ENCODE measurements at places on chromosomes 13 and 19. TPM values are rescaled to one million over a fixed set of nuclear protein-coding genes. Genes with fewer than 3 reads are reported as not detected.
A peak's percentile ranks its signal among the peaks of the same experiment; 100 is the strongest.

GRCh38 chr13:83980331-83980730, 98.1 kb upstream of the SLITRK1 start:
- no peaks in the 10 kb centered on the region for H3K36me3 ChIP-seq
- no peak overlapping the region for H3K4me3 ChIP-seq
- no peak for DNase-seq

- no peaks in the 10 kb centered on the region for H3K27me3 ChIP-seq
- H3K36me3 ChIP-seq: peaks cover 18% of the 10 kb centered on the region
- H3K27ac ChIP-seq: no peak overlapping the region
- DNase-seq: no peak
- H3K4me1 ChIP-seq: peaks cover 2% of the 10 kb centered on the region
- H3K4me3 ChIP-seq: no peak overlapping the region
Observed at GRCh38 chr13:99522298-99522697, 21.0 kb downstream of the TM9SF2 start.

DNA sequence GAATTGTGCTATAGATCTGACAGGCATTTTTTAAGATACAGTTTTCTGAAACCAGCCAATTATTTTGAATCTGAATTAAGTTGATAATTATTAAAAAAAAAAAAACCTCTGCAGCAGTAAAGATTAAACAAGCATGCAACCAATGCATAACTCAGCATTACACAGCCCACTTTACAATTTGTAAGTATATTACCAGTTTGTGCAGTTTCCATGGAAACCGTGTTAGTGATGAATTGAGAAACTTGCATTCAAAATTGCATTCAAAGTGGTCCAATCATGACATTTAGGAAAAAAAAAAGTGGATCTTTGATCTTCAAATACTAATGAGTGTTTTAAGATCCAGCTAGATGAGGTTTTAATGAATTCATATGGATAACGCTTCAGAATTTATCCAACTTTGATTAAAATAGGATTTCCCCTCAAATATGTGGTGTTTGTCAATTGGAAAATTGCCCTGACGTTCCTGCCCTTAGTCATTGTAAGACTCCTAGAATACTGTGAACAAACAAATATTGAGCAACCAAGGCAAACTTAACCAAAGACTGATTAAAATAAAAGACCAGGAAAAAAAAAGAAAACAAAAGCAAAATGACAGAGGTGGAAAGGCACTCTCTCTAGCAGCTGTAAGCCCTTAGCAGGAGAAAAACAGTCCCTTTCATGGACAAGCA, 314.8 kb upstream of the MAB21L1 start:
- no peak for DNase-seq
- peaks cover 2% of the 10 kb centered on the region for H3K27me3 ChIP-seq
- H3K4me1 ChIP-seq: peaks cover 31% of the 10 kb centered on the region
- H3K27ac ChIP-seq: no peak overlapping the region
- no peaks in the 10 kb centered on the region for H3K36me3 ChIP-seq

GRCh38 chr13:105991622-105992277, 543.7 kb downstream of the EFNB2 start:
- no peak overlapping the region for H3K27ac ChIP-seq
- H3K27me3 ChIP-seq: peaks cover 2% of the 10 kb centered on the region
- no peaks in the 10 kb centered on the region for H3K36me3 ChIP-seq
- no peak for DNase-seq
- no peak overlapping the region for H3K4me3 ChIP-seq

GRCh38 chr19:14477418-14478112, 2.4 kb upstream of the PTGER1 start:
- no peak overlapping the region for H3K27ac ChIP-seq
- no peak overlapping the region for H3K4me3 ChIP-seq
- H3K36me3 ChIP-seq: no peaks in the 10 kb centered on the region
- peaks cover 11% of the 10 kb centered on the region for H3K4me1 ChIP-seq

- H3K27ac ChIP-seq: no peak overlapping the region
- H3K4me1 ChIP-seq: no peaks in the 10 kb centered on the region
- no peak overlapping the region for H3K4me3 ChIP-seq
- DNase-seq: no peak
- no peaks in the 10 kb centered on the region for H3K36me3 ChIP-seq
- H3K27me3 ChIP-seq: peaks cover 2% of the 10 kb centered on the region
Observed at GRCh38 chr13:71408416-71408815, 458.6 kb downstream of the DACH1 start.

GRCh38 chr13:74246487-74246886, 112.3 kb upstream of the KLF12 start:
- peaks cover 10% of the 10 kb centered on the region for H3K36me3 ChIP-seq
- H3K27me3 ChIP-seq: no peaks in the 10 kb centered on the region
- peak overlapping the region; percentile 2 for H3K27ac ChIP-seq
- H3K4me1 ChIP-seq: peaks cover 3% of the 10 kb centered on the region
- no peak overlapping the region for H3K4me3 ChIP-seq

DNA sequence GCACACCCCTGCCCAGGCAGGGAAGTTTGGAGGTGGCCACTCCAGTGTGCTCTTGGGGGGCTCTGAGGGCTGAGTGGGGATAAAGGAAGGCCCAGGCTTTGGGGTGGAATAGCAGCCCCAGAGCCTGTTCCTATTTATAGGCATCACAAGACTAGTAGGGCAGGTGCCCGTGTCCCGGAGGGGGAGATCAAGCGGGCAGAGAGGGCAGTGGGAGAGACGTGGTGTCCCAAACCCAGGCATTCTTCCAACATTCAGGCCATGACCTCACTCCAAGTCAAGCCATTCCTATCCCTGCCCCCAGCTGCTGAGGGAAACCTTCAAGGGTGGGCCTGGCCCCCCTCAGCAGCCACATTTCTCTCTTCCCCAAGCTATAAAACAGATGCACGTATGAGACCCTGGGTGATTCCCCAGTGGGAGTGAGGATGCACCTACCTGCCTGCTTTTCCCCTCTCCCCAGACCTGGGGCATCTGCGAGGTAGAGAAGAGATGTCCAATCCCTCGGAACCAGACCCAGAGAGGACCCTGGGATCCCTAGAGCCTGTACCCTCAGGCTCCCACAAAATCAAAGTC, 3.9 kb downstream of the WIZ start:
- H3K27me3 ChIP-seq: peaks cover 6% of the 10 kb centered on the region
- no peak overlapping the region for H3K4me3 ChIP-seq
- no peak overlapping the region for H3K27ac ChIP-seq
- DNase-seq: no peak

- no peak for DNase-seq
- H3K36me3 ChIP-seq: no peaks in the 10 kb centered on the region
- H3K27me3 ChIP-seq: no peaks in the 10 kb centered on the region
- H3K27ac ChIP-seq: no peak overlapping the region
Observed at GRCh38 chr13:21550918-21551317, 53.1 kb downstream of the MICU2 start.

DNA sequence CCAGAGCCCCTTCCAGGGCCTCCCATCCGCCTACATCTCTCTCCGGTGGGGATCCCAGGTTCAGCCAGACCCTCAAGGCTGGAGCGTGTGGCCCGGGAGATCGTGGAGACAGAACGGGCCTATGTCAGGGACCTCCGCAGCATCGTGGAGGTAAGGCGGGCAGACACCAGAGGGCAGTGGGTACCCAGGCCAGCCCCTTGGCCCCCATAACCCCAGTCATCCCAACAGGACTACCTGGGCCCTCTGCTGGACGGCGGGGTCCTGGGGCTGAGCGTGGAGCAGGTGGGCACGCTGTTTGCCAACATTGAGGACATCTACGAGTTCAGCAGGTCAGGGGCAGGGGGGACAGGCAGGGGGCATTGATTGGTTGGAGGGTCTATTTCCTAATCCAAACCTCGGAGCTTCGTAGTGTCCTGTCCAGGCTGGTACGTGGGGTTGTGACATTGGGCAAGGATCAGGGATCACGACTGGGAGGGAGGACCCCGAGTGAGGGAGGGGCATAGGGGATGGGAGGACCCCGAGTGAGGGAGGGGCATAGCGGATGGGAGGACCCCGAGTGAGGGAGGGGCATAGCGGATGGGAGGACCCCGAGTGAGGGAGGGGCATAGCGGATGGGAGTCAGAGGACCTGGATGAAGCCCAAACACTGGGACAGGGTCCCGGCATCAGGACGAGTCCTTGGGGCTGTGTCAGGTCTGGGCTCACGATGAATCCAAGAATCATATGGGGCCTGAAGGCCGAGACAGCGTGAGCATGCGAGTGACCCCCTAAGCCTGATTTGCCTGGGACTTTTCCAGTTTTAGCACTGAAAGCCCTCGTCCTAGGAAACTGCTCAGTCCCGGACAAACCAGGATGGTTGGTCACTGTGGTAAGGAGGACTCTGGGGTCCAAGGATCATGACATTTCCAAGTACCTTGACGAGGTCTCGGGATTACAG, 2.9 kb downstream of the PLEKHG2 start:
- peak overlapping the region; percentile 95 for H3K4me3 ChIP-seq
- DNase-seq: no peak
- peak overlapping the region; percentile 48 for H3K27ac ChIP-seq
- H3K36me3 ChIP-seq: no peaks in the 10 kb centered on the region
- H3K27me3 ChIP-seq: peaks cover 21% of the 10 kb centered on the region
- H3K4me1 ChIP-seq: peaks cover 20% of the 10 kb centered on the region

DNA sequence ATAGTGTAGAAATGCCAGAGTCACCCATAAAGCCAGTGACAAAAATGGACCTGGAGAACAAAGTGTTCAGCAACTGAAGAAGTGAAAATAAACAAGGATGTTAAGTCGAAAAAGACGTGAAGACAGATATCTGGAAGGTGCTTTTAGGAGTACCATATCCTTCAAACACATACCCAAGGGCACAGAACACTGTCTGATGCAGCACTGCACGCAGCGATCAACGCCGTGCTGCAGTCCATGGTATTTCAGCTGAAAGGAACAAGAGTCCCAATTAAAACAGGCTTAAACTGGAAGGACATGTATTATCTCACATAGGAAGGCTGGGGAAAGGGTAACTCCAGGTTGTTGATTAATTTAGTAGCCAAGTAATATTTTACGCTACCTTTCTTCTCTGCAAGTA, 108.2 kb downstream of the SGCG start:
- no peak overlapping the region for H3K4me3 ChIP-seq
- H3K4me1 ChIP-seq: no peaks in the 10 kb centered on the region
- no peaks in the 10 kb centered on the region for H3K36me3 ChIP-seq
- no peak for DNase-seq
- no peak overlapping the region for H3K27ac ChIP-seq

DNA sequence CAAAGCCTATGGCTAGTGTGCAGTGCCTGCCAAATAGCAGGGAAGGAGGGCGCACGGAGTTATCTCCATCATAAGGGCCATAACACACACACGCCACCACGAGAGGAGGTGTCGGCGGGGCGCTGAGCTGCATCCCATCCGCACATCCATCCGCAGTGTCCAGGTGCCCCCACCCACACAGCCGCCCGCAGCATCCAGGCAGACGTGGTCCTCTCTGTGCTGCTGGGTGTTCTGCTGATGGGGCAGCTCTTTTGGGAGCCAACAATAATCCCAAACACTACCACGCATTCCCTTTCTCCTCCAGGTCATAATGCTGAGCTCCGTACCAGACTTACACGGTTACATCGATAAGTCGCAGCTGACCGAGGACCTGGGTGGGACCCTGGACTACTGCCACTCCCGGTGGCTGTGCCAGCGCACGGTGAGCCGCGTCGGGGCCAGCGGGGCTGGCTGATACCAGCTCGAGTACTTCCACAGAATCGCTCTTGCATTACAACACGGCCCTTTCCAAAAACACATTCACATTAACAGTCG, 41.5 kb upstream of the F7 start:
- H3K27ac ChIP-seq: no peak overlapping the region
- H3K4me1 ChIP-seq: peaks cover 10% of the 10 kb centered on the region
- H3K27me3 ChIP-seq: peaks cover 2% of the 10 kb centered on the region
- H3K4me3 ChIP-seq: no peak overlapping the region
- no peaks in the 10 kb centered on the region for H3K36me3 ChIP-seq

- H3K4me1 ChIP-seq: peaks cover 11% of the 10 kb centered on the region
- peaks cover 4% of the 10 kb centered on the region for H3K27me3 ChIP-seq
- H3K36me3 ChIP-seq: no peaks in the 10 kb centered on the region
- peak overlapping the region; percentile 8 for H3K4me3 ChIP-seq
- peak overlapping the region; percentile 72 for H3K27ac ChIP-seq
Observed at GRCh38 chr13:42398533-42398932, 126.6 kb downstream of the AKAP11 start.

GRCh38 chr19:2733930-2734588, 5.8 kb downstream of the SLC39A3 start:
- peaks cover 6% of the 10 kb centered on the region for H3K27me3 ChIP-seq
- peak overlapping the region; percentile 49 for H3K4me3 ChIP-seq
- no peak for DNase-seq
- H3K36me3 ChIP-seq: no peaks in the 10 kb centered on the region
- H3K27ac ChIP-seq: no peak overlapping the region

- no peaks in the 10 kb centered on the region for H3K27me3 ChIP-seq
- no peak overlapping the region for H3K27ac ChIP-seq
- peaks cover 7% of the 10 kb centered on the region for H3K4me1 ChIP-seq
- H3K36me3 ChIP-seq: no peaks in the 10 kb centered on the region
Observed at GRCh38 chr13:33872005-33872351, 54.0 kb downstream of the RFC3 start.

DNA sequence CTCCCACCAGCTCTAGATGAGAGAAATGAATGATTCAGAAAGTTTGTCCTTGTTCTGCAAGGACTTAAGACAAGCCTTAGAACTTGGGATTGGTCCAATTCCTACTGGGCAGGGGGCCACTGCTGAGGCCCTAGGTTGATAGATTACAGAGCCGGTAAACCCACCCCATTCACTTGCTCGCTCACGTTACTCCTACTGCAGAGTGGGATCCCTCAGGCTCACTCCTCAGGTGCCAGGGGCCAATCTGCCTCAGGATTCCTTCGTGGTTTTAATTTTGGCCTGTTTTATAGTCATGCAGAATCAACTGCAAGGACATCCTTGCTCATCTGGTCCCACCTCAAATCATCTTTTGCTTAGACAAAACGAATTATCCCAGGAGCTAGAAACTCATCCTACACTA, 59.0 kb downstream of the SERP2 start:
- no peak overlapping the region for H3K27ac ChIP-seq
- peaks cover under 1% of the 10 kb centered on the region for H3K36me3 ChIP-seq
- peaks cover 39% of the 10 kb centered on the region for H3K4me1 ChIP-seq
- H3K27me3 ChIP-seq: peaks cover 9% of the 10 kb centered on the region

- H3K27ac ChIP-seq: no peak overlapping the region
- H3K4me1 ChIP-seq: peaks cover under 1% of the 10 kb centered on the region
- H3K36me3 ChIP-seq: no peaks in the 10 kb centered on the region
- DNase-seq: no peak
- H3K4me3 ChIP-seq: no peak overlapping the region
Observed at GRCh38 chr13:29446016-29446415, 149.5 kb downstream of the SLC7A1 start.

DNA sequence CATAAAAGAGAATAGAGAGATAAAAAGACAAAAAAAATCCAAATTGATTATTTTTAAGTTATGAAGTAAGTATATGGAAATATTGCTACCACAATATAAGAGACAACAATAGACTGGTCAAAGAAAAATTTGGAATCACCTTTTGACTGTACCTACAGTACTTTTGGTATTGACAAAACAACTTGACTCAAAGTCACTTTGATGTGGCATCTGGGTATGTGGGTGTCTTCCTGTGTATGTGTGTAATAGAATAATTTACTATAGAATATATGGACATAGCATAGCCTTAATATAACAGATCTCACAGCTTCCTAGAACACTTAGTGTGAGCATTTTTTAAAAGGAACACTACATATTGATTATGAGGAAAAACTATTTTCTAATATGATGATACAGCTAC, 1016.2 kb upstream of the PCDH20 start:
- no peak for DNase-seq
- H3K4me1 ChIP-seq: no peaks in the 10 kb centered on the region
- no peak overlapping the region for H3K27ac ChIP-seq
- H3K36me3 ChIP-seq: no peaks in the 10 kb centered on the region
- no peak overlapping the region for H3K4me3 ChIP-seq

The SYT5 gene
- 23.7 TPM for total RNA-seq

The PRODH2 gene
- total RNA-seq: 0.64 TPM

The THSD8 gene
- 14.4 TPM for total RNA-seq

The CACNA1A gene
- total RNA-seq: 190 TPM

The RYR1 gene
- total RNA-seq: 117 TPM

The OVOL3 gene
- not detected for total RNA-seq

The FCAR gene
- total RNA-seq: not detected

All from glutamatergic neuron (in vitro differentiated cells).